CD4-positive, alpha-beta T cell treated with Interleukin-21 for 1 hour (primary cell): ENCODE measurements at places on chromosomes 5 and 9.

DNA sequence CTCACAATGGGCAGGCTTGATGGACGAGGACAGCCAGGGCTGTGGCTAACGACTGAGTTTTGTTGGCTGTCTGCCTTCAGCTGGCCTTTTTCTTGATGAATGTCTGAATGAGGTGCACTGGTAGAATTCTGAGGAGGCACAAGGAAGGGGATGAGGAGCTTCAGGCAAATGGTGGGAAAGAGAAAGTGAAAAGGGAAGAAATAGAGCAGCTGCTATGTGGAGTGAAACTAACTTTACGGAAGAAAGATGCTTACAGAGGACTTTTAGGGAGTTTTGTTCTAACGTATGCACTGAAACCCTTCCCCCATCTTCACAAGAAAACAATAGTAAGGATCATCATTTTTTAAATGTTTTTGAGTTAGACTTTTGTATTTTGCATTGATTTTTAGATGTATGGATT lies 45.3 kb downstream of the OR2K2 start:
- no peak for DNase-seq

DNA sequence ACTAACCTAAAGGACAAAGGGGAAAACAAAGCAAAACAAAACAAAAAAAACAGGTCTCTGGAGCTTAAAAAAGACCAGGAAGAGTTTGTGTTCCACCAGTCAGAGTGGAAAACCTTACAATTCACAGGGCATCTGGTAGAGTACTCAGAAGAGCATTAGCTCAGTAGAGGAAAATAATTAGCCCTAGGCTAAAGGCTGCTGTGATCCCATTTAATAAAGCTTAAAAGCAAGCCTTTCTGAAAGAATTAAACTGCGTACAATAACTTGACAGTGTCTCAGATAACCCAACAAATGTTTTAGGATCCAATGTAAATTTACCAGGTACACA lies 7.3 kb downstream of the ECM2 start:
- DNase-seq, result no peak

GRCh38 chr5:179226696-179227095 lies 118.6 kb downstream of the ADAMTS2 start:
- DNase-seq, result no peak

GRCh38 chr9:109488351-109488750 lies 9.8 kb downstream of the PTPN3 start:
- no peak for DNase-seq

DNA sequence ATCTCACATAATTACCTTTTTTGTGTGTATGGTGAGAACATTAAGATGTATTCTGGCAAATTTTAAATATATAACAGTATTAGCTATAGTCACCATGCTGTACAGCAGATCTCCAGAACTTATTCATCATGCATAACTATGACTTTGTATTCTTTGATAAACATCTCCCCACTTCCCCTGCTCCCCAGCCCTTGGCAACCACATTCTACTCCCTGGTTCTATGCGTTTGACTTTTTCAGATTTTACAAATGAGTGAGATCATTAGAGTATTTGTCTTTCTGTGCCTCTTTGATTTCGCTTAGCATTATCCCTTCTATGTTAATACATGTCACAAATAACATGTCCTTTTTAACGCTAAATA lies 49.4 kb downstream of the SMC2 start:
- DNase-seq, result no peak

DNA sequence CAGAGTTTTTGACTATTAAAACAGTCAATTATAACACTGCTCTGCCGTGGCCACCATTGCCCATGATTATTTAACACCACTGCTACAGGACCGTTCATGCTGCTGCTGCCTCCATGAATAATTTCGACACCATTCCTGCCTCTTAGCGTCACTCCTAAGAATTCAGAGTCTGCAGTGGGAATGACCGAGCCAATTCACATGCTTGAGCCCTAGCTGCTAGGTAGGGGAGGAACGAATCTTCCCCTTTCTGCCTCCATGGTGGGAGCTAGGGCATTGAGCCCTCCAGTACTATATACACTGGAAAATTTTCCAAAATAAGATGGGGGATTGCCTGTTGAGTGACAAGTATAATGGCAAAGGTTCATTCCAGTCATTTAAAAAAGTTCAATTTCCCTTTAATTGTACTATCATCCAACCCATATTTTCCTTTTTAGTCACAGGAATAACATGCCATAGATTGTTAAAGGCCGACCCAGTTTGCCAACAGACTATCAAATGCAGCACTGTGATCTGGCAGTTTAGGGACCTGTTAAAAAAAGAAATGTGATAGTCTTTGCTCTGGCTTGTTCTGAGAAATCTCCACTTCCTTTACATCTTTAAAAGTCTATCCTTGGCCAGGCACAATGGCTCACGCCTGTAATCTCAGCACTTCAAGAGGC lies 13.5 kb upstream of the B4GALT1 start:
- DNase-seq, result no peak

- no peak for DNase-seq
These were observed 172.4 kb downstream of the GOLPH3 start for GRCh38 chr5:32001707-32002106.

- DNase-seq, result no peak
These were observed 30.6 kb upstream of the LMNB1 start for GRCh38 chr5:126746290-126746689.
